ENCODE measurements at places on chromosomes 1 and 21.

- no peak overlapping the region for H3K27ac ChIP-seq
- no peak overlapping the region for H3K4me3 ChIP-seq
- no peaks in the 10 kb centered on the region for H3K4me1 ChIP-seq
- H3K27me3 ChIP-seq: no peaks in the 10 kb centered on the region
- H3K36me3 ChIP-seq: peaks cover 7% of the 10 kb centered on the region
- no peak for DNase-seq
Observed at GRCh38 chr1:15639931-15640330, 22.7 kb downstream of the DDI2 start.

- no peaks in the 10 kb centered on the region for H3K4me1 ChIP-seq
- H3K27me3 ChIP-seq: no peaks in the 10 kb centered on the region
Observed at GRCh38 chr1:84973498-84974334, 23.2 kb downstream of the MCOLN2 start.

DNA sequence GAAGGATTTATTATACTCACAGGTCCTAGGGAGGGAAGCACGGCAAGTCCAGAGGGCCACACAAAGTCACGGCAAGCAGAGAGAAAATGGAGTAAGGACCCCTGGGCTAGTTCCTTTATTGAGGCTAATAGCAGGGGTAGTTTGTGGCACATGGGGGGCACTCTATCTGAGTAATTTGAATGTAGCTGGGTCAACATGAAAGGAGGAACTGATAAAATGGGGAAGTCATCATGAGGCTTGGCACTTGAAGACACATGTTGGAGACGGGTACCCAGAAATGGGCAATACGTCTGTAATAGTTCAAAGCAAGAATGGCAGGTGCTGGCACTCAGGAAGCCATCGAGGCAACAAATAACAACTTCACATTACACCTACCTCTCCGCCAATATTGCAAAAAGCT, 1136.4 kb downstream of the MRPL39 start:
- no peaks in the 10 kb centered on the region for H3K4me1 ChIP-seq
- no peak overlapping the region for H3K4me3 ChIP-seq
- no peak overlapping the region for H3K27ac ChIP-seq
- no peaks in the 10 kb centered on the region for H3K36me3 ChIP-seq

DNA sequence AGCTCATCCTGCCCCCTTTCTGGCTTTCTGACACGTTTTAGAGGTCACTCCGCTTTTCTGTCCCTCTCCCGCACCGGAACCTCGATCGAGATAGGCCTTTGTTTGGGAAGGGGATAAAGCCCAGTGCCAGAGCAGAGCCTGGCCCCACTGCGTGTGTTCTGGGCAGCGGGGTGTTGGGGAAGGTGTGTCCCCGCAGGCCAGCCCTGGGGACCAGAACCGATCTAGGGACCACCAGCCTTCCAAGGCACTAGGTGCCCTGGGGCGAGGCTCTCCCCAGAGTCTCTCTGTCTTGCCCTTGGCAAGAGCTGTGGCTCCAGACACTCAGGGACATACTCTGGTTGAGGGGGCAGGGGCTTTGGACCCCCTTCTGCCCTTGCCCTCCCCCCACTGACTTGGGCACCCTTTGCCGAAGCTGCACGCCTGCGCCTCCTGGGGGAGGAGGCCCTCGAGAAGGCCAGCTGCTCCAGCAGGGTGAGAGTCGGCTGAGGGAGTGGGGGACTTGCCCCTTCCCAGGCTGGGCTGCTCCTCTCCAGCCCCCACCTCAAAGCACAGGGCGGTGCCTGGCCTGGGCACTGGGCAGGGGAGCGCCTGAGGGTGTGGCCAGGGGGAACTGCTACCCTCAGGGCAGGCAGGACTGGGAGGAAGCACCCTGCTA, 16.4 kb downstream of the PRXL2B start:
- H3K36me3 ChIP-seq: no peaks in the 10 kb centered on the region
- no peaks in the 10 kb centered on the region for H3K4me1 ChIP-seq
- DNase-seq: no peak
- no peak overlapping the region for H3K4me3 ChIP-seq

GRCh38 chr1:41862384-41863221, 56.1 kb downstream of the HIVEP3 start:
- H3K4me3 ChIP-seq: no peak overlapping the region
- DNase-seq: peak; percentile 44
- H3K27ac ChIP-seq: no peak overlapping the region
- no peaks in the 10 kb centered on the region for H3K27me3 ChIP-seq
- H3K4me1 ChIP-seq: peaks cover 12% of the 10 kb centered on the region
- no peaks in the 10 kb centered on the region for H3K36me3 ChIP-seq

DNA sequence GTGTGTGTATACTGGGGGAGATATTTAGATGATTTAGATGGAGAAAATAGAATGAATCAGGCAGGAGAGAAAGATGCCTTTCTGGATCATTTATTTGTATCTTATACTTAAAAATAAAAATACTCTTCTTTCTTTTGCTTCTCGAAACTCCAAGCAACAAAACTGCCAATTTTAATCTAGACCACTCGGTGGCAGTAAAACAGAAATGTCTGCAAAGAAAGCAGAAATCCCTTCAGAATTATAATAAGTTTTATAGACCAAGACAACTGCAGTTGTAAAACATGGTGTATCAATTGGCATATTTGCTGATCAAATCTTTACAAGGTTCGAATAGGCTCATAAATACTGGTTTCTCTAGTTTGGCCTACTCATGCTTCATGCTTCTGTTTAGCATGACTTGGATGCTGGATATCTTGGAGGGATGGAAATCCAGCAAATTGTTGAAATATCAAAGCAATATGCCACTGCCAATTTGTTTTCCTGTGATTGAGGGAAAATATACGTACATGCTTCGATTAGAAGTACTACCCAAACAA, 15.1 kb upstream of the C1orf87 start:
- H3K27me3 ChIP-seq: no peaks in the 10 kb centered on the region
- DNase-seq: no peak
- no peaks in the 10 kb centered on the region for H3K4me1 ChIP-seq
- no peak overlapping the region for H3K4me3 ChIP-seq

DNA sequence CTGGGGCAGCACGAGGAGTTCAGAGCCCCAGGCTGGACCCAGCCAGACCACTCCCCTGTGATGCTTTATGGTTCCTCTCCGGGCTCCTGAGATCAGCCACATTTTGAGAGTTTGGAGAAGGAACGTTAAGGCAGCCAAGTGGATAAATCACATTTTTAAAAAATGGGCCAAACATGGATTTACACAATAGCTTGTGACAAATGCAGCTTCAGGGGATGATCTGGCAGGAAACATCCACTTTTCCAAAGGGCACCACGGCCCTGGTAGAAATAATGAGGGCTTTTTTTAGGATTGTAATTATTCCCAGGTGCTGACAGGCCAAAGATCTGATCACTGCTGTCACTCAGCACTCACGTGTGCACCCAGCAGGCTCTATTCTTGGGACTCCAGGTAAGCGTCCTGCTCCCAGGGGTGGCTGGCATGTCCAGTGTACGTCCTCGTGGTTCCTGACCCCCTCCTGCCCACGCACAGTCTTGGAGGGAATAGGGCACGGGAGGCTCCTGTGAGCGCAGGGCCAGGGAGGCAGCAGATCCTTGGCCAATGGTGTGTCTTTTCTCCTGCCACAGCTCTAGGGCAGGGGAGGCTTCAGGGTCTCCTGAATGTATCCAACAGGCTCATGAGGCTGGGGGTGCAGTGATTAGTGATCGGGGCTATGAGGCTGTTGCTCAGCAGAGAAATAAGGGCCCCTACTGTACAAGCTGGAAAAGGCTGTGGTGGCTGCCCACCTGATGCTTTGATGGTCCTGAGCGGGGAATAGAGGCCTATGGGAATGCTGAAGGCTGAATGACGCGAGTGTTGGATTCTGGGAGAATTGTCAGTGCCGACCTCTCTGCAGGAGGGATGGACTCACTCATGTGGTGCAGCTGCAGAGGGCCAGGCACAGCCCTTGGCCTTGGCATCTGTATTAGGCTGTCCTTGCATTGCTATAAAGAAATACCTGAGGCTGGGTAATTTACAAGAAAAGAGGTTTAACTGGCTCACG, 415.7 kb downstream of the PTPRU start:
- H3K4me1 ChIP-seq: no peaks in the 10 kb centered on the region
- H3K4me3 ChIP-seq: no peak overlapping the region
- H3K27ac ChIP-seq: no peak overlapping the region
- no peaks in the 10 kb centered on the region for H3K27me3 ChIP-seq
- DNase-seq: no peak

DNA sequence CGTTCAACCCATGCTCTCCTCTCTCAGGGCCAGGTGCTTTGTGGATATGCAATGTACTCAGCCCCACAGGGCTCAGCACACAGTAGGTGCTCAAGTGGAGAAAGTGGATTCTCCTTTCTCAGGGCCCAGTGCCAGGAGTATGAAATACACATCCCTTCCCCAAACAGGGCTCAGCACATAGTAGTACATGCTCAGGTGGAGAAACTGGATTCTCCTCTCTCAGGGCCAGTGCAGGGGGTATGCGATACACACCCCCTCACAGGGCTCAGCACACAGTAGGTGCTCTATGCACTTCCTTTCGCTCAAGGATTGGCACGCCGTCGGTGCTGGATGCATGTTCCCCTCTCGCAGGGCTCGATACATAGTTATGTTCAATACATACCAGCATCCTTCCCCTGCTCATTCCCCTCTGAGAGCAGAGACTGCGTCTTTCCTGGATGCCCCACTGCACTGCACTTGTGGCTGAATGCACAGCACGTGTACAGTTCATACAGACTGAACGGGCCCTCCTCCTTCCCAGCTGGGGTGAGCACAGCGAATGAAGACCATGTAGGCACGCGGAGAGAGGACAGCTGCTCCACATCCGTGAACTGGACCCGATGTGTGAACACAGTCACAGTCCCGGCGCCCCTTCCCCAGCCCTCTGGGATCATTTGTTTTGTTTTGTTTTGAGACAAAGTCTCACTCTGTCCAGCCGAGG, 16.6 kb upstream of the DISP3 start:
- no peak for DNase-seq
- no peaks in the 10 kb centered on the region for H3K36me3 ChIP-seq
- H3K27me3 ChIP-seq: no peaks in the 10 kb centered on the region
- H3K4me3 ChIP-seq: no peak overlapping the region
- H3K4me1 ChIP-seq: no peaks in the 10 kb centered on the region
- H3K27ac ChIP-seq: no peak overlapping the region

DNA sequence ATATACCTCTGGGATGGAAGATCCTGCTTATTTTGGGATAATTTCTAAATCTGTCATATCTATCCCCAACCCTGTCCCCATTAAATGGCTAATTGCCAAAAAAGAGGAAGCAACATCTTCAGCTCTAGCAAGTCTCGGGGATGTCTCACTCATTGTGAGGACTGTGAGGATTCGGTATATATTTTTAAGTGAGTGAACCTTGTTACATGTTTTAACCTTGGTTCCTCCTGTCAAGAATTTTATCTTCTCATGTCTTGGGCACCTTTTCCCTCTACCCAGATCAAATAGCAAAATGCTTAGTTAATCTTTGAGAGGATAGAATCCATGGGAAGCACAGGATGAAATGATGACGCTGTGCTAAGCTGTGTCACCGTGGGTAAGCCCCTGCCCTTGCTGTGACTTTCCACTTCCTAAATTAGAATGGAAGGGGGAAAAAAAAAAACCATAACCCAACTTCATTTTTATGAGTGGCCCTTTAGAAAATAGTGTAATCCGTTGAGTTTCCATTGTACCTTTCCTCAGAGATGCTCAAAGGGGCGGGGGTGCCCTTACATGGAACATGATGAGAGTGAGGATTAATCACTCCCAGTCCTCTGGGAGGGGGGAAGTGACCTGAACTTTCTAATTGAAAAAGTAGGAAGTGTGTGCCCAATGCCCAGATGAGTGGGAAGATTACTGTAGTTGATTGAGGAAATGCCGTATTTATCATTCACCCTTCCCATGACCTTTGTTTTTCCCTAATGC, 7.6 kb downstream of the ATP1A1 start:
- H3K4me1 ChIP-seq: peaks cover 23% of the 10 kb centered on the region
- no peak overlapping the region for H3K27ac ChIP-seq
- no peak for DNase-seq
- H3K36me3 ChIP-seq: peaks cover 4% of the 10 kb centered on the region

- H3K4me3 ChIP-seq: no peak overlapping the region
- DNase-seq: no peak
- no peaks in the 10 kb centered on the region for H3K27me3 ChIP-seq
- peaks cover 3% of the 10 kb centered on the region for H3K4me1 ChIP-seq
- no peaks in the 10 kb centered on the region for H3K36me3 ChIP-seq
Observed at GRCh38 chr1:7375329-7375728, 395.8 kb upstream of the VAMP3 start.

- H3K27me3 ChIP-seq: no peaks in the 10 kb centered on the region
- H3K4me3 ChIP-seq: no peak overlapping the region
- H3K36me3 ChIP-seq: no peaks in the 10 kb centered on the region
- H3K4me1 ChIP-seq: no peaks in the 10 kb centered on the region
Observed at GRCh38 chr1:118716775-118717174, 271.4 kb downstream of the TBX15 start.

DNA sequence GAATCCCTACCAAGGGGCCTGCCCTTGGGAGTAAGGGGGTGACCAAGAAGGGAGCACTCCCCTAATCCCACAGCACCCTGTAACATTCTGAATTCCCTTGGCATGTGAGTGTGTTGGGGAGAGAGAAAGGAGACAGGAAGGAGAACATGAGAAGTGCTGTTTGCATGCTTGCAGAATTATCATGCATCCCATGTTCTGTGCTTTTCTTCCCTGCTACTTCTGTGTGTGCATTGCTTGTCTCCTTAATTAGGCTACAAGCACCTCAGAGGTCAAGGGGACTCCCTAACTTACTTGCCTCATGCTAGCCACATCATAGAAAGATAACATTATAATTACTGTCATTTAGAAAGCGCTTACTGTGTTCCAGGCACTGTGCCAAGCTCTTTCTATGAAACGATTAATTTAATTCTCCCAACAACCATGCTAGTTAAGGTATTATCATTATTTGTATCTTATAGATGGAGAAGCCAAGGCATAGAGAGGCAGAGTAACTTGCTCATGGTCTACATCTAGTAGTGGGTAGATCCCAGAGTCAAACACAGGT, 11.1 kb downstream of the NOS1AP start:
- H3K27me3 ChIP-seq: no peaks in the 10 kb centered on the region
- no peak for DNase-seq
- H3K27ac ChIP-seq: no peak overlapping the region

DNA sequence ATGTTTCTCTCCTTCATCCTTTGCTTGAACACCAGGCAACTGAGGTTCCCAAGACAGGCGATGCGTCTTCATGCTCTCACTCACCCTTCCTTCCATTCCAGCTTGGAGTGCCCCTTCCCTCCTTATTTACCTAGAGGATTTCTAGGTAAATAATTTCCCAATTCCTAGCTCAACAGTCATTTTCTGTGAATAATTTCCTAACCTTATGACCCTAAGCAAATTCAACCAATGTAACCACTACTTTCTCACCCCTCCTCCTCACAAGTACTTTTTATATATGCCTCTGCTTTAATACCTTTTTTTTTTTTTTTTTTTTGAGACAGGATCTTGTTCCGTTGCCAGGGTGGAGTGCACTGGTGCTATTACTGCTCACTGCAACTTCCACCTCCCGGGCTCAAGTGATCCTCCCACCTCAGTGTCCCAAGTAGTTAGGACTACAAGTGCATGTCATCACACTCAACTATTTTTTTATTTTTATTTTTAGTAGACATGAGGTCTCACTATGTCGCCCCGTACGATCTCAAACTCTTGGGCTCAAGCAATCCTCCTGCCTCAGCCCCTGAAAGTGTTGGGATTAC, 86.7 kb downstream of the USP24 start:
- H3K4me1 ChIP-seq: no peaks in the 10 kb centered on the region
- peaks cover 11% of the 10 kb centered on the region for H3K36me3 ChIP-seq
- H3K27me3 ChIP-seq: no peaks in the 10 kb centered on the region
- DNase-seq: no peak

Data from mesendoderm (in vitro differentiated cells).